Osteocyte (in vitro differentiated cells): ENCODE measurements at places on chromosomes 6 and 20. TPM values are rescaled to one million over a fixed set of nuclear protein-coding genes. Genes with fewer than 3 reads are reported as not detected.

Gene GGTLC1
- total RNA-seq: not detected in 2 replicates

DNA sequence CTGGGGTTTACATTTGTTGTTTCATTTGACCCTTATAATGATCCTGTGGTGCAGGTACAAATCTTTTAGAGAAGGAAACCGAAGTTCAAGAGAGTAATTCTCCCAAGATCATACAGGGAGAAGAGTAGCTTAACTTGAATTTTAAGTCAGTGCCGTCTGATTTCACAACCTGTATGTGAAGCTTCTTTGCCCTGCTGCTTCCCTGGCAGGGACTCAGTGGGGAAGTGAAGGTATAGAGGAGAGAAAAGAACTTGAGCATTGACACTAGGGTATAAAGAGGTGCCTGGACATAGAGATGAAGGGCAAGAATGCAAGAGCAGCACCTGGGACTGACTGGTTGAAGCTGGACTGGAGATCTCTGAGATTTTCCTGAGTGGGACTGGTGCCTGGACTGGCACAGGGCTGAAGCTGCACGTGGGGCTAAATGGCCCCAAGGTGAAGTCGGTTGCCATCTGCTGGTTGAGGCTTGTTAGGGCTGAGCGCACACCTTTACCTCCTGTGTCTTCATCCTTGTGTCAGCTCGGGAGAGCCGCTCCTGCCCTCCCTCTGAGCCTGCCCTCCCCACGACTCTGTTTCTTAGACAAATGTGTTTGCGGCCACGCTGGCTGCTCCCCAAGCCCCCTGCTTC, 41.8 kb downstream of the FARS2 start:
- no peaks in the 10 kb centered on the region for H3K4me1 ChIP-seq
- no peaks in the 10 kb centered on the region for H3K36me3 ChIP-seq
- H3K27me3 ChIP-seq: no peaks in the 10 kb centered on the region
- no peak for DNase-seq
- H3K27ac ChIP-seq: no peak overlapping the region
- H3K4me3 ChIP-seq: no peak overlapping the region

DNA sequence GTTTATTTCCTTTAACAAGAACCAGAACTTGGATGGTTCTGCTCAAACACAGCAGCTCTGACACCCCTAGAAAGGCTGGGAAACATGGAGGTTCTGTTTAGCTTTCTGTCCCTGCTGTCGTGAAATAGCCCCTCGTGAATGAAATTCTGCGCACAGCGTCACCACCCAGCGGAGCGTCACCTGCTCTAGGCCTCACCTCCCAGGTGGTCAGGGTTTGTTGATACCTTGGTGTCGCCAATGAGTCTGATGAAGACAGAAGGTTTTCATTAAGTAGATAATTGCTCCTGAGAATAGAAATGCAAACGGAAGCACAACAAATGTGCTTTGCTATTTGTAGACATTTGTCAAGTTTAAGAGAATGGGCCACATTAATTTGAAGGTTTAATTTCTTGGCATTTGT, 135.1 kb downstream of the EDN3 start:
- H3K4me1 ChIP-seq: peaks cover 3% of the 10 kb centered on the region
- no peak overlapping the region for H3K4me3 ChIP-seq
- H3K36me3 ChIP-seq: no peaks in the 10 kb centered on the region
- no peak overlapping the region for H3K27ac ChIP-seq
- H3K27me3 ChIP-seq: peaks cover 2% of the 10 kb centered on the region

- peaks cover 49% of the 10 kb centered on the region for H3K4me1 ChIP-seq
- no peaks in the 10 kb centered on the region for H3K27me3 ChIP-seq
- H3K4me3 ChIP-seq: peak within 1 kb of the TSS; percentile 97
- H3K36me3 ChIP-seq: peaks cover 20% of the 10 kb centered on the region
- peak within 1 kb of the TSS; percentile 99 for H3K27ac ChIP-seq
- peak; percentile 94 for DNase-seq
Observed at GRCh38 chr6:30326526-30327231, at the start of gene TRIM39. TSS of gene TRIM39 (plus strand) at chr6:30326927. CDS start at chr6:30329318, 2,391 bp downstream.

Gene GINM1
- total RNA-seq: 66.2 and 68.4 TPM in 2 replicates

GRCh38 chr6:129598244-129599187, 111.5 kb downstream of the ARHGAP18 start:
- no peak overlapping the region for H3K4me3 ChIP-seq
- DNase-seq: no peak
- peaks cover 2% of the 10 kb centered on the region for H3K4me1 ChIP-seq
- H3K27ac ChIP-seq: no peak overlapping the region

DNA sequence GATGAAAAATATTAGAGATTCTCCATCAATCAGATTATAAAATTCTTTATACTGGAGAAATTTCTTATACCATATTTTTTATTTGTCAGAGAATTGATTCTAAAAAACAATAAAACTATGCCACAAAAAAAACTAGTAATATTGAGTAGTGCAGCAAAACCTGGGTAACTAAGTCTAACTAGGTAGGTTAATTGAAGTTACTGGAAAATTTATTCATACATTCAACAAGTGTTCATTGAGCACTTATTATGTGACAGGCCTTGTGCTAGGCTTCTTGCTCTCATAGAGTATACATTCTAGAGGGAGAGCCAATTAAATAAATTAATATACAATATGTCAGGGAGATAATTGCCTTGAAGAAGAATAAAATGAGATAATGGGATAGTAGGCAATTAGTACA, 189.4 kb downstream of the EYA4 start:
- H3K27ac ChIP-seq: no peak overlapping the region
- H3K36me3 ChIP-seq: no peaks in the 10 kb centered on the region
- no peak overlapping the region for H3K4me3 ChIP-seq

DNA sequence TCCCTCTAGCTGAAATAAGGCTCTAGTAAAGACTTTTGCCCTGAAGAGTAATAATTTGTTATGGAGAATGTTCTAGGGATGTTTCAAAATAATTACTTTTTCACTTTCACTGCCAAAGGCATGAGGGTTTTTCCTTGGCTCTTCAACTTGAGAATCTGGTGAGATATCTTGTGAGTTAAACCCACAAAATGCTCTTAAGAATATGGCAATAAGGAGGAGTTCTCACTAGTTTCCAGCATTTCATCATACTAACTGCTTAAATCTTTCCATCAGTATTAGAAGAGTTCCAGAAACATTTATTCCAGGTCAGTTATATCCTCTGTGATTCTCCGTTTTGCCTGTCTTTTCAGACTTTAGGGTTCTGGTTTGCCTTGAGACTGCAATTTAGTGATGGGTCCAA, 785.6 kb upstream of the GJE1 start:
- H3K4me3 ChIP-seq: no peak overlapping the region
- no peaks in the 10 kb centered on the region for H3K27me3 ChIP-seq
- no peak for DNase-seq

Gene NMBR
- total RNA-seq: not detected in 2 replicates

DNA sequence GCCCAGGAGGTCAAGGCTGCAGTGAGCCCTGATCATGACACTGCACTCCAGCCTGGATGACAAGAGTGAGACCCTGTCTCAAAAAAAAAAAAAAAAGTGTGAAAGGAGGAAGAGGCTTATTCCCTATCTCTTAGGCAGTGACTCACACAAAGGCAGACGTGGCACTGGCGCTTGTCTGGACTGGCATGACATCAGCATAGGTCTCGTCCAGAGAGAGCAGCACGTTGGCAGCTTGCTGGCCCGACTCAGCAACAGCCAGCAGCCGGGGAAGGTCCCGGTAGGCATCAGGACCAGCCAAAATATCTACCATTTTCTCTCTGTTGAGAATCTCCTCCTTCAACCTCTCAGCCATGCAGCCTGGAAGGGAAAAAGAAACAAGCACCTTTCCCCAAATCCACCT, 14.1 kb downstream of the CDK5RAP1 start:
- no peak for DNase-seq
- no peaks in the 10 kb centered on the region for H3K27me3 ChIP-seq

Gene ANKEF1
- 0.30 and 0.65 TPM in 2 replicates for total RNA-seq

DNA sequence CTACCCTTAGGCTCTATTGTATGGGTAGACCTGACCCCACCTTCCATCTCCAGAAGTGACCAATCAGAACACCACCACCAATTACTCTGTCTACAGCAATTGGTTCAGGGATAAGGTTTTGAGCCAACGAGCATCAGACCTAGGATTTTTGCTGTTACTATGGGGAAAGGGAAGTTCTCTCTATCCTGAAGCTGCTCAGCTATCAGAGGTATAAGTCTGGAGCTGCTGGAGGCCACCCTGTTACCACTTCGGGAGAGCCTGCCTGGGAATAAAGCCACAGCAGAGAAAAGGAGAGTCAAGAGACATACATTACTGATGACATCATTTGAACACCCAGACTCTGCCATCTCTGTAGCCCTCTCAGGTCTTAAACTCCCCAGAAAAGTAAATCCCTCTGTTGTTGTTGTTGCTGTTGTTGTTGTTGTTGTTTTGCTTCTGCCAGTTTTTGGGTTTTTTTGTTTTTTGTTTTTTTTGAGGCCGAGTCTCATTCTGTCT, 94.5 kb downstream of the PREX1 start:
- peaks cover 12% of the 10 kb centered on the region for H3K36me3 ChIP-seq
- no peak for DNase-seq
- H3K27me3 ChIP-seq: no peaks in the 10 kb centered on the region
- no peak overlapping the region for H3K27ac ChIP-seq
- H3K4me1 ChIP-seq: peaks cover 14% of the 10 kb centered on the region

GRCh38 chr6:108277831-108278230, 17.0 kb upstream of the SNX3 start:
- no peaks in the 10 kb centered on the region for H3K36me3 ChIP-seq
- H3K4me3 ChIP-seq: no peak overlapping the region
- no peaks in the 10 kb centered on the region for H3K27me3 ChIP-seq
- no peak for DNase-seq
- H3K4me1 ChIP-seq: no peaks in the 10 kb centered on the region

Gene DUSP15
- total RNA-seq: 2.1 and 3.2 TPM in 2 replicates

DNA sequence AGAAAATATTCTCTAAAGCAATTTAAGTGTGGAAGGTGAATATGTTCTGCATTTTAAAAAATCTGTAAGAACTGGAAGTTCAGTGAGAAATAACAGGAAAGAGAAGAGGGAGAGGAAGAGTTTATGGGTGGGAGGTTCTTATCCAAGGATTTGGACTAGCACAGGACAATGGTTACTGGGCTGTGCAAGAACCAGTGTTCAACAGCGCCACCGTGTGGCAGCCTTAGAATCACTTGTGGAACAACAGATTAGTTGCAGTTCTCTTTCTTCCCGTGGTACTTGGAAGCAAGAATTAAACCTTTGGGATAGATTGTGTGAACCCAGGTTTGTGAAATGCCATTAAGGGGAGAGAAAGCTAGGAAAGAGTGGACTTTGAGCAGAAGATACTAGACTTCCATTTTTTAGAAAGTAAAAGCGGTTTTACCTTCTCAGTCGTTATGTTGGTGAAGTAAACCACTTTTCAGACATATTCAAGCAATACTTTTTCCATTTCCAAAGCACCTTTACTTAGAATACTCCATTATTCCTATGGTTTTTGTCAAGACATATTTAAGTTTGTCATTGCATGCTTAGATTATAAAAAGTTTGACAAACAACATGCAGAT, 436.7 kb downstream of the RNF144B start:
- H3K4me3 ChIP-seq: no peak overlapping the region
- H3K36me3 ChIP-seq: no peaks in the 10 kb centered on the region
- no peak for DNase-seq

- H3K27me3 ChIP-seq: peaks cover 39% of the 10 kb centered on the region
- no peak for DNase-seq
- H3K4me3 ChIP-seq: no peak overlapping the region
- no peaks in the 10 kb centered on the region for H3K4me1 ChIP-seq
- H3K27ac ChIP-seq: no peak overlapping the region
- H3K36me3 ChIP-seq: no peaks in the 10 kb centered on the region
Observed at GRCh38 chr20:38872491-38873049, 53.6 kb upstream of the FAM83D start.

Gene TREML2
- not detected in 2 replicates for total RNA-seq
